ENCODE measurements at places on chromosomes 5 and 9.

GRCh38 chr9:23702311-23702922 is 123.6 kb downstream of the ELAVL2 start:
- DNase-seq = no peak

DNA sequence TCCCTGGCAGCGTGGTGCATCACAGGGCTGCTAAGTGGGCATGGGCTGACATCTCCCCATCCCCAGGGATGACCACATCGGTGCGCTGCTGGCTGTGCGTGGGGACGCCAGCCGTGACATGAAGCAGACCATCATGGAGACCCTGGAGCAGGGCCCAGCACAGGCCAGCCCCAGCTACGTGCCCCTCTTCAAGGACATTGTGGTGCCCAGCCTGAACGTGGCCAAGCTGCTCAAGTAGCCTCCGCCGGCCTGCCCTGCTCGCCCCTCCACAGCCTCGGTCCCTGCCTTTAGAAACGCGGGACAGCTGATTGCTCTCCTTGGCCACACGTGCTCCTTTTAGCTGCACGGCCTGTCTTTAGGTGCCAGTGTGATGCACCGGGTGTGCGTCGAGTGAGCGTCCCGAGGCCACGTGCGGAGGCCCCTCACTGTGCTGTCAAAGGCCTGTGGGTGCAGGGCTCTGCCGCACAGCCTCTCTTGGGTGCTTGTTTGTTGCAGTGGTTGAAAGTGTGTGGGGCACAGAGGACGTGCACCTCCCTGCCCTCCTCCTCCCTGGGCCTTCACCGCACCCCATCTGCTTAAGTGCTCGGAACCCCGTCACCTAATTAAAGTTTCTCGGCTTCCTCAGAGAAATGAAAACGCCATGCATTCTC is 23.8 kb downstream of the EXOC3 start:
- no peak for DNase-seq

DNA sequence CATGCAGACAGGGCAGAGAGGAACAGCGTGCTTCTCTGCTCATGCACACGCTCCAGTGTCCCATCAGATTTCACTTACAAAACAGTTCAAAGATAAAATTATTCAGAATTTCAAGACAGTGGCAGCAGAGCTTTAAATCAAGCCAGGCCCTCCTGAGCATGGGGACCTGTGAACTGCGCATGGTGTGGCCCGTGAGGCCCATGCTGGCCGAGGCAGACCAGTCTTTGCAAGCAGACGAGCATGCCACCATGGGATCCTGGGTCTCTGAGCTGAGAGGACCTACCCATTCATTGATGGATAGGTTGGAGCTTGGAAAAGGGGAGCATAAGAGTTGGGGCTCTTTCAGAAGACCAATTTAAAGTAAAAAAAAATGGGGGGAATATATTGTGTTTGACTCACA is 35.0 kb upstream of the SAP30L start:
- no peak for DNase-seq

DNA sequence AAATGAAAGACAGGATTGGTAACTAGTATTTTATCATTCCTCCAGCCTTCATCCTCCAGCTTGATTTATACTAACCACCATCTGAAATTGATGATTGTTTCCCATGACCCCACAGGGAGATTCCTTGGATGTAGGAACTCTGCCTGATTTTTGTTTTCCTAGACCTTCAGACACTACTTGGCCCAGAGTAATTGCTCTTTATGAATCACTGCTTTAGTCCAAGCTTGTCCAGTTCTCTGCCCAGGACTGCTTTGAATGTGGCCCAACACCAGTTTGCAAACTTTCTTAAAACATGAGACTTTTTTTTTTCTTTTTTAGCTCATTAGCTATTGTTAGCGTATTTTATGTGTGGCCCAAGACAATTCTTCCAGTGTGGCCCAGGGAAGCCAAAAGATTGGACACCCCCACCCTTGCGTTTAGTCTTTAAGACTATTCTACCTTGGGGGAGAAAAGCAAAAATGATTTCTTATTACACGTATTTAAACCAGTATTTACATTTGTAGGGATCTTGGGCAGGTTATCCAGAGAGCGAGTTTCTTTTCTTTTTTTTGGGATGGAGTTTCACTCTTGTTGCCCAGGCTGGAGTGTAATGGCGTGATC is 18.4 kb downstream of the BASP1 start:
- no peak for DNase-seq

DNA sequence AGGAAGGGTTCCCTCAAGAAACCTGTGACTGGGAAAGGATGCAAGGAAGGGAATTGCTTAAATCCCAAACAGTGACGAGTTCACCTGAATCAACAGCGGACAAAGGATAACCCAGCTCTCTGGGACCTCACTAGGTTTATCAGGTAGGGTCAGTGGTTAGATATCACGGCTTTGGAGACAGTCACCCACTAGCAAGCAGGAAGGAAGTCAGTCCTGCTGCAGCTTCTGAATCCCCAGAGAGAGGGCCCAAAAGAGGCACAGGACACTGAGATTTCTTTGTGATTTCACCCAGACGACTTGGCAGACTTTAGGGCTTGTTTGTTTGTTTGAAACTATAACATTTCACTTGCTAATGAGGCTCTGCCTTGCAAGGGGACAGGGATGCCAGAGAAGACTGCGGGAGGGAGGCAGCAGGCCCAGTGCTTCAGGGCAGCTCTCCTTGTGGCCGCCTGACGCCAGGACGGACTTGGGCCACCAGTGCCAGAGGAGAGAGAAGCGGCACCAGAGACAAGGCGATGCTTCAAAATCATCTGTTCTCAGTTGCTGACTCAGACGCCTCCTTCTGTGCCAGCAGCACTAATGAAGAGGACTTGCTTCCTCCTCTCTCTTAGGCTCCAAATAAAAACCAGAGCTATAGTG is 275.6 kb upstream of the SLC30A5 start:
- DNase-seq = no peak
